ENCODE measurements at places on chromosomes 12 and 14.
A peak's percentile ranks its signal among the peaks of the same experiment; 100 is the strongest.

- peak; percentile 77 for DNase-seq
Measured at GRCh38 chr12:89949457-89950195, 241.0 kb upstream of the ATP2B1 start.

DNA sequence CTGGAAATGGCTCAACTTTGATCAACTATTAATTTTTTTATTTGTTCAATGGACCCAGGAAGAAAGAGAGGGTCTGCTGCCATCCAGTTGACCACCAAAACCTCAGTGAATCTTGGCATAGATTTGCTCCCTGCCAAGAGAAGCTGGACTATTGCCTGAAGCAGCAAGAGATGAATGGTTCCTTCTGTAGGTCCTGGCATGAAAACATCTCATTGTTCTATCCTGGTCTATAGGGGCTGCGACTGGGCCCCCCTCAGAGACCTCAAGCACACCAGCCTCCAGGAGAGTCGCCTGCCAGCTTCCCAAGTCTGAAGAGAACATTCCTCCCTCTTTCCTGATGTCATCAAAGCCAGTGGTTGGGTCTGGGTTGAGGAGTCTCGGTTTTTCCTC, 204.9 kb downstream of the TMX1 start:
- DNase-seq = no peak

DNA sequence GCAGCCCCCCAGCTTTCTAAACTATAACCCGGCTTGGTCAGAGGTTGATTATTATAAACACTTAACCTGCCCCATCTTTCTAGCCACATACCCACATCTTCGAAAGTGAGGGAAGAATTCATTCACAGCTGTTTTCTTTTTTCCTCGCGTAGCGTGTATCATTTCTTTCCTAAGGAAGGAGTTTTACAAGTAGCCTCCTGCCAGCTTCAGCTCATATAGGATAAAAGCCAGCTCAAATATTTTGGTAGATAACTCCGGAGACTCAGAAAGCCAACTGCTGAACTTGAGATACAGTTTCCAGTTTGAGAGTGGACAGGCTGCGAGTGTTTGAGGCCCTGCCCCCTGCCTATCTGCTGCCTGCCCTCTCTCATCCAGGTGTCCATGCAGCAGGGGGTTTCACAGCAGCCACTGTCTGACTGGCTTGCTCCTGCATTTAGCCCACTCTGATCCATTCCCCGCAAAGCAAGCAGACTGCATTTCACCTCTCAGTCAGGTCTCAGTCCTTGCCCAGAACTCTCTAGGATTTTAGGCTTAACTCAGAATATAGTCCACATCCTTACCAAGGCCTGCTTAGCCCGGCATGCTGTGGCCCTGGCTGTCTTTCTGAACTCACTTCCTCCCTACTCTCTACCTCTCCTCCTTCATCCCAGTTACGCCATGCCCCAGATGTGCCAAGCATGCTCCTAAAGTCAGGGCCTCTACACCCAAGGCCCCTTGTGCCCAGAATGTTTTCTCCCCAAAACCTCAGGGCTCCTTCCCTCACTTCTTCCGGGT, 46.9 kb downstream of the EVL start:
- DNase-seq = no peak

- DNase-seq = no peak
Measured at GRCh38 chr14:93072659-93073357, 42.9 kb downstream of the ITPK1 start.

- DNase-seq = peak; percentile 33
Measured at GRCh38 chr14:94213021-94213420, 38.9 kb downstream of the PPP4R4 start.

- no peak for DNase-seq
Measured at GRCh38 chr12:75905922-75906321, 125.7 kb downstream of the PHLDA1 start.

- no peak for DNase-seq
Measured at GRCh38 chr12:24895612-24896011, 53.3 kb downstream of the BCAT1 start.

- DNase-seq = no peak
Measured at GRCh38 chr14:65834812-65835211, 422.3 kb downstream of the FUT8 start.

GRCh38 chr12:6225630-6226001, 25.4 kb downstream of the CD9 start:
- DNase-seq = no peak

DNA sequence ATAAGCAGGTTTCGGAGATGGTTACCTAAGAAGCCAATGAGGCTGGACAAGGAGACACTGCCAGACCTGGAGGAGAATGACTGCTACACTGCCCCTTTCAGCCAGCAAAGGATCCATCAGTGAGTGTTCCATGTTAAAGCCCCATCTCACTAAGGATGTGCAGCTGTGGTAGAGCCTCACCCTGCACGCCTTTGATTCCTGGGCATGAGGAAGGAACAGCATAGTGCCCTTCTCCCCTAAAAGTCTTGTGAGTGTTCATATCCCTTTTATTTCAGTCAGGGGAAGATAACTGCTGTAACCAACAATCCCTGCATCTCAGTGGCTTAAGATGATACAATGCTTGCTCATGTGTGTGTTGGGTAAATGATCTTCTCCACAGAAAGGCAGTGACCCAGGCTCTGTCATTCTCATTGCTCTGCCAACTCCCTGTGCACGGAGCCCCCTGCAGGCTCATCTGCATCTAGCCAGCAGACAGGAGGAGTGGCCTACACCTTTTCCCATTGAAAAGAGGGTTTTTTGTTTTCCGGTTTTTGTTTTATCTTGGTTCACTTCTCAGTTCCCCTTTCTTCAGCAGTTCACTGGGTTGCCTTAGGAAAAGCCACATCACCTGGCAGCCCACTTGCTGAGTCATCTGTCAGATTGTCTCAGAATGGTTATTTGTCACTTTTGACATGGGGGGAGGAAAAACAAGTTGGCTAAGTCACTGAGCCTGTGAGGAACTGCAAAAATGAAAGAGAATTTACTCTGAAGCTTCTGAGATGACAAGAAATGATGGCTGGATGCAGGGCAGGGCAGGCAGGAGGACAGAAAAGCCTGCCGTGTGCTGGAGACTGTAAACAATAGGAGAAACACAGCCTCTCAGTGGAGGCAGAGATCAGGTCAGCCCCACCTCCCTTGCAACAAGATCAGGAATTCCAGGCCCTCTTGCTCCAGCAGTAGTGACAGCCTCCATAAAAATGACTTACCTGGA, 193.3 kb downstream of the ANO4 start:
- DNase-seq = peak; percentile 20

DNA sequence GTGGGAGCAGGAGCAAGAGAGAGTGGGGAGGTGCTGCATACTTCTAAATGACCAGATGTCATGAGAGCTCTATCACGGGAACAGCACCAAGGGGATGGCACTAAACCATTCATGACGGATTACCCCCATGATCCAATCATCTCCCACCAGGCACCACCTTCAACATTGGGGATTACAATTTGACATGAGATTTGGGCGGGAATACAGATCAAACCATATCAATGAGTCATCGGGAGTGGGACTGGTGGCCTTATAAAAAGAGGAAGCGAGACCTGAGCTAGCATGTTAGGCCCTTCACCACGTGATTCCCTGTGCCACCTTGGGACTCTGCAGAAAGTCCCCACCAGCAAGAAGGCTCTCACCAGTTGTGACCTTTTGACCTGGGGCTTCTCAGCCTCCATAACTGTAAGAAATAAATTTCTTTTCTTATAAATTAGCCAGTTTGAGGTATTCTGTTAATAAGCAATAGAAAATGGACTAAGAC, 28.7 kb downstream of the COX8C start:
- no peak for DNase-seq

GRCh38 chr12:113537046-113537750, 65.5 kb upstream of the LHX5 start:
- DNase-seq = no peak

DNA sequence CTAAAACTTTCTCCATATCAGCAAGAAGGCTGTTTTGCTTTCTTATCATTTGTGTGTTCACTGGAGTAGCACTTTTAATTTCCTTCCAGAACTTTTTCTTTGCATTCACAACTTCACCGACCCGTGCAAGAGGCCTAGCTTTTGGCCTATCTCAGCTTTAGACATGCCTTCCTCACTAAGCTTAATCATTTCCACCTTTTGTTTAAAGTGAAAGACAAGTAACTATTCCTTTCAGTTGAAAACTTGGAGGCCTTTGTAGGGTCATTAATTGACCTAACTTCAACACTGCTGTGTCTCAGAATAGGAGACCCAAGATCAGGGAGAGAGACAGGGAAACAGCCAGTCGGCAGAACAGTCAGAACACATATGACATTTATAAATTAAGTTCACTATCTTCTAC, 39.3 kb downstream of the BBS10 start:
- DNase-seq = no peak

DNA sequence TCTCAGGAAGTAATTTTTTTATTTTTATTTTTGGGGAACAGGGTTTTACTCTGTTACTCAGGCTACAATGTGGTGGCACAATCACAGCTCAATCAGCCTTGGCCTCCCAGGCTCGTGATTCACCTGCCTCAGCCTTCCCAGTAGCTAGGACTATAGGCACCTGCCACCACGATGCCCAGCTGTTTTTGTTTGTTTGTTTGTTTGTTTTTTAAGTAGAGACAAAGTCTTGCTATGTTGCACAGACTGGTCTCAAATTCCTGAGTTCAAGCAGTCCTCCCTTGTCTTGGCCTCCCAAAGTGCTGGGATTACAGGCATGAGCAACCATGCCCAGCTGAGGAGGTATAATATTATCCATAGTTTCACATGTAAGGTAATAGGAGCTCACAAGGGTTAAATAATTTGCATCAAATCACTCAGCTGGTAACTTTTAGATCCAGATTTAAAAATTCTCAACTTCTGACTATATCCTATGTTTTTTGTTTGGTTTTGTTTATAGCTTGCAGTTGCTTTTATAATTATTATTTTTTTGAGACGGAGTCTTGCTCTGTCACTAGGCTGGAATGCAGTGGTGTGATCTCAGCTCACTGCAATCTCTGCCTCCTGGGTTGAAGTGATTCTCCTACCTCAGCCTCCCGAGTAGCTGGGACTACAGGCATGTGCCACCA, 629.3 kb downstream of the DIO2 start:
- no peak for DNase-seq

GRCh38 chr12:100404769-100405407, 48.0 kb downstream of the SLC17A8 start:
- DNase-seq = peak; percentile 14

GRCh38 chr12:534216-534615, 74.5 kb downstream of the B4GALNT3 start:
- no peak for DNase-seq

- no peak for DNase-seq
Measured at GRCh38 chr14:71452539-71452938, 479.7 kb upstream of the RGS6 start.

- DNase-seq = peak; percentile 38
Measured at GRCh38 chr12:6735448-6736191, 11.8 kb downstream of the COPS7A start.

DNA sequence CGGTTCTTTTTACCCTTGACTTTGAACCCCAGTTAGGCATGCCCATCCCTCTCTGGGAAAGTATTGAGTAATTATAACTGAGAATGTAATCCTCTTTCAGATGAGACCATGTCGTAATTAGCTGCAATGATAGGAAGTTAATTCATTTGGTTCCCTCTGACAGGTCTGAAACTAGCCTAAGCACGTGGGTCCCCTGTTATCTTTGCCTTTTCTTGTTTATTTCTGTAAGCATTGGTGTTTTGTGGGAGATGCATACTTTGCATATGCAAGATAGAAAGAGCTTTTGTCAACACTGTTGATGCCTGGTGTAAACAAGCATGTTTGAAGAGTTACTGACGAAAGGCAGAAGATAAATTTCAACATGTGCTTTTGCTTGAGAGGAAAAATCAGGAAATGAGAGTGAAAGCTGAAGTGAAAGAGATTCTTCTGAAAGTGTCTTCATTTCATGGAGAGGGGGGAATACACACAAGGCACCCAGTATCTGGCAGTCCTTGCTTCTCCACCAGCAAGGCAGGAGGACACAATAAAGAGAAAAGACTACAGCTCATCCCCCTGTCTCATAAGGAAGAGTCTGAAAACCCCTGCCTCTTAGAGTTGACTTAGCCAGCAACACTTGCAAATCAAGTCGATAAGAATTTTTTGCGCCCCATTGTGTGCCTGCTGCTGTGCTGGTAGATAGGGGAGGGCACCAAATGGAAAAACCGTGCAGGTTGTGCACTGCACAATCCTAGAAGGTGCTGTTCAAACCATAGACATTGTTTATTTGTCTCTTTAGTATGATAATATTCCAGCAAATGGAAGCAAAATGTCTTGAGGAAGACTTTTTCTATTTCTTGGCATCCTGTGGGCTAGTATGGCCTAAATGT, 77.8 kb downstream of the SLC24A4 start:
- no peak for DNase-seq

- DNase-seq = no peak
Measured at GRCh38 chr12:90954921-90955320, at the start of gene CCER1. Gene CCER1, minus strand, starts transcription at chr12:90955176. Its CDS starts 434 bp downstream, at chr12:90954742.

DNA sequence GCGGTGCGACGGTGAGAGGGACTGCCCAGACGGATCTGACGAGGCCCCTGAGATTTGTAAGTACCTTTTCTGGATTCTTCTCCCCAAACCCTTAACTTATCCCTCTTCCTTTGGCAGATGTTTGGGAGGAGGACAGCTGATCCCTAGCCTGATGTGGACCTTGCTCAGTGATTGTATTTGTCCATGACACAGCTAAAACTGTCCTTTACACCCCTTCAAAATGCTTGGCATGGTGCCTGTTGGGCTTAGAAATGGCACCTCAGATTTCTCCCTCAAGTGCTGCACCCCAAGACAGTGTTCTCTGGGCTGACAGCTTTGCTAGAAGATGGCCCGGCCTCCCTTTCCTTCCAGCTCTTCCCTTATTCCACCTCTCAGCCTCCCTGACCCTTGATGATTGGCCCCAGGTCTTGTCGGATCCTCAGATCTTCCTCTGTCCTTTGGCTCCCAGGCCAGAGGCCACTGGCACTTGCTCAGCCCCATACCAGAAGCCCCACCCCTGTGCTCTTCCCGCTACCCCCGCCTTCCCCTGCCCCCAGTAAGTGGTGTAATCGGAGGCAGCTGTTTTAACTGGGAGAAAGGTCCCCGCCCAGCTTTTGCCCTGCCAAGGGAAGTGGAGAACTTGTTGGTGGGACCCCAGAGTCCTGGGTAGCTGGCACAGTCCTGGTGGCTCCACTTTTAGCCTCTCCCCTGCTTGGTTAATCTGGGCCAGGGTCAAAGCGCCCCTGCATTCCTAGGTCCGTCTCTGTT, 8.7 kb downstream of the LRP1-AS start:
- no peak for DNase-seq
